SJCRH30 (cell line): ENCODE measurements at places on chromosomes 11 and 22.
A peak's percentile ranks its signal among the peaks of the same experiment; 100 is the strongest.

- DNase-seq: no peak
- H3K4me1 ChIP-seq: peaks cover 10% of the 10 kb centered on the region
- H3K36me3 ChIP-seq: no peaks in the 10 kb centered on the region
- H3K27ac ChIP-seq: no peak overlapping the region
Observed at GRCh38 chr11:107566569-107566968, 1.0 kb upstream of the ALKBH8 start.

GRCh38 chr11:98423933-98424332 lies 596.8 kb upstream of the CNTN5 start:
- H3K36me3 ChIP-seq: no peaks in the 10 kb centered on the region
- DNase-seq: peak; percentile 0
- no peak overlapping the region for H3K27ac ChIP-seq
- no peak overlapping the region for H3K4me3 ChIP-seq
- no peaks in the 10 kb centered on the region for H3K27me3 ChIP-seq
- H3K4me1 ChIP-seq: no peaks in the 10 kb centered on the region

- H3K27ac ChIP-seq: no peak overlapping the region
- no peaks in the 10 kb centered on the region for H3K27me3 ChIP-seq
- no peak overlapping the region for H3K4me3 ChIP-seq
- no peak for DNase-seq
- H3K4me1 ChIP-seq: peaks cover 6% of the 10 kb centered on the region; the same call in 1 of the 2 replicates
Observed at GRCh38 chr11:47163193-47163592, 13.5 kb downstream of the ARFGAP2 start.

DNA sequence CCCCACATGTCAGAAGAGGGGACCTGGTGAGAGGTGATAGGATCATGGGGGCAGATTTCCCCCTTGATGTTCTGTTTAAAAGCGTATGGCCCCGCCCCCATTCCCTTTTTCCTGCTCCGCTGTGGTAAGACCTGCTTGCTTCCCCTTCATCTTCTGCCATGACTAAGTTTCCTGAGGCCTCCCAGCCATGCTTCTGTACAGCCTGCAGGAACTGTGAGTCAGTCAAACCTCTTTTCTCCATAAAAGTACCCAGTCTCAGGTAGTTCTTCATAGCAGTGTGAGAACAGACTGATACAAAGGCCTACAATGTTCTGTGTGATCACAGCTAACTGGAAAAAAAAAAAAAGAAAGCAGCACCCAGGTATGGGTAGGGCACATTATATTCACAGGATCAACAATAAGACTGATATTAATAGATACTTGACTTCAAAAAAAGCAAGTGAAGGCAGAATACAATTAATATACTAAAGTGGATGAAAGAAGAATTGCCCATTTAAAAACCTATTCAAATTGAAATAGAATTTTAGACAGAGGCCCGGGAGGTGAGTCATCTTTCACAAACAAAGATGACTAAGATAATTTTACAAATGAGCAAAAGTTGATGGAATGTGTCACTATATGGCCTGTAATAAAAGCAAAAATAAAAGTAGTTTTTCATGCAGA lies 1.7 kb upstream of the OR52K1 start:
- no peaks in the 10 kb centered on the region for H3K4me1 ChIP-seq
- H3K36me3 ChIP-seq: no peaks in the 10 kb centered on the region
- no peak overlapping the region for H3K4me3 ChIP-seq
- no peak for DNase-seq
- H3K27ac ChIP-seq: no peak overlapping the region
- H3K27me3 ChIP-seq: no peaks in the 10 kb centered on the region

DNA sequence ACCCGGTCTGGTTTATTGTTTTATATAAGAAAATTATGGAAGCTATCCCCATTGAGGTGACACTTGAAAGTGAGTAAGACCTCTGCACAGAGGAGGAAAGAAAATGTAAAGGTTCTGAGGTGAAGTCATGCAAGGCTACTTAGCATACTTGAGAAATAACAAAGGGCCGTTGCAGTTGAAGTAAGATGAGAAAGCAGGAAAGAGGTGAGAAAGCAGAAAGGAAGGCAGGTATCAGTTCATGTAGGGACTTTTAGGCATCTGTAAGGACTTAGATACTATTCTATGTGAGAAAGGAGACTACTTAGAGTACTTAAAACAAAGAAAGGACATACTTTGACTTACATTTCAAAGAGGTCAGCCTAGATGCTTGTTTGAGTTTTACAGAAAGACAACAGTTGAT lies 84.7 kb downstream of the CASP12 start:
- no peak overlapping the region for H3K4me3 ChIP-seq
- H3K4me1 ChIP-seq: no peaks in the 10 kb centered on the region
- no peak overlapping the region for H3K27ac ChIP-seq
- H3K27me3 ChIP-seq: no peaks in the 10 kb centered on the region
- DNase-seq: no peak

- DNase-seq: no peak
- no peaks in the 10 kb centered on the region for H3K27me3 ChIP-seq
- no peaks in the 10 kb centered on the region for H3K36me3 ChIP-seq
Observed at GRCh38 chr22:27274770-27275449, 526.6 kb downstream of the MN1 start.

DNA sequence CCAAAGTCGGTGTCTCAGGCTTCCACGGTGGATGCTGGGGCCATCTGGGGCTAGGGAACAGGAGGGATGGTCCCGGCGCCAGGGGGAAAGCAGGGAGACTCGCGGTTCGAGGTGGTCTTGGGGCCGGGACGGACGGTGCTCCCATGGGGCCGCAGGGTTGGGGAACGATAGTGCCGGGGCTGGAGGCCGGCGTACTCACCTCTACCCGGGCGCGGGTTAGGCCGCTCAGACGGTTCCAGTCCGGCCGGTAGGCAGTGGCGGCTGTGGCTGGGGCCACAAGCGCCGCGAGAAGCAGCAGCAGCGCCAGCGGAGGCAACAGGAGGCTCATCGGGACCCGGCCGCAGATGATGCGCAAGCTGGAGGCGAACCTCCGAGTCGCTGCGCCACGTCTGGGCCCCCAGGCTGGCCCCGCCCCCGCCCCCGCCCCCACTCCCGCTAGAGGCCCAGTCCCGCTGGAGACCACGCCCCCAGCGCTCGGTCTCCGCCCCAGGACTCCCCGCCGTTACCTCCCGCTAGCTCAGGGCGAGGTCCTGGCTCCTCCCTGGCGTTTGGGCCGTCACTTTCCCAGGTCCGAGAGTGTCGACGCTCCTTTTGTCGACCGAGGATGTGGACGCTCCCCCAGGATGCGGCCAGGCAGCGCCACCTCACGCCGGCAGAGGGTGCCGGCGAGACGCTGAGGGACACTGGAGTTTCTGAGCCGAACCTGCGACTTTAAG lies at the start of gene SELENOM:
Gene SELENOM (minus strand): TSS at position 391 of the 716 bp plus-strand sequence. CDS start 63 bp downstream, at position 328.
- DNase-seq: peak; percentile 73
- H3K4me3 ChIP-seq: peak within 1 kb of the TSS; percentile 25
- no peaks in the 10 kb centered on the region for H3K36me3 ChIP-seq
- H3K27ac ChIP-seq: no peak within 1 kb of the TSS
- H3K27me3 ChIP-seq: no peaks in the 10 kb centered on the region

DNA sequence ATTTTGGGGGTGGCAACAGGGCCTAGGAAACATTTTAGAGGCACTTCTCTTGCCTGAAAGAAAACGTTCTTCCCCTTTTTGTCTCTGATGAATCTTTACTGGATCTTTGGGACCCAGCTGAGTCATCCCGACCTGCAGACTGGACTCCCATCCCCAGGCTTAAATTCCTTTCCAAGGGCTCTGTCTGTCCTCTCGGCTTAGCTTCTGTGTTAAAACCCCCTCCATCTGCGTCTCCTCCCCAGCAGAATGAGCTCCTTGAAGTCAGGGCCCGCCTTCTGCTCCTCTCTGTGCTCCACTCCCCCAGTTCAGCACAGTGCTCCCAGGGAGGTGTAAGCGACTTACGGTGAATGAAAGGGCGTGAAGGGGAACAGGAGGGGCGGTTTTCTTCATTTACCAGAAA lies 895 bp upstream of the DAGLA start:
- H3K27ac ChIP-seq: no peak overlapping the region
- DNase-seq: no peak

- peak; percentile 32 for DNase-seq
- no peak overlapping the region for H3K4me3 ChIP-seq
- H3K36me3 ChIP-seq: no peaks in the 10 kb centered on the region
- H3K27me3 ChIP-seq: no peaks in the 10 kb centered on the region
- H3K27ac ChIP-seq: no peak overlapping the region
Observed at GRCh38 chr11:61141601-61142028, 19.6 kb downstream of the VPS37C start.

DNA sequence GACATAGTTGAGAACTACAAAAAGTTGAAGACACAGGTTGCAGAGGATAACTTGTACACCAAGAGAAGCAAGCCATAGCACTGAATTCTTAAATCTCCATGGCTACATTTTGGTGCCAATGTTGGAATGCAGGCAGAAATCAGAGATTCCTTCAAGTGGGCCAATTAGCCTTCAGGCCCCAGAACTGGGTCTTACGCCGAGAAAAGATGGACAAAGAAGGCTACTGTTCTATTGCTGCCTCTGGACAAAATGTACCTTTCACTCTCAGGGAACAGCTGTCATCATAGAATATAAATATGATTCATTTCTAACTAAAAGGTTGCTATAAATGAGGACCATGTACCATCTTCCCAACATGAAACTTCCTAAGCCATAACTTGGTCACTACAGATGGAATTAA lies 13.7 kb downstream of the TMEM216 start:
- H3K27me3 ChIP-seq: no peaks in the 10 kb centered on the region
- DNase-seq: no peak
- peaks cover 82% of the 10 kb centered on the region for H3K36me3 ChIP-seq
- H3K4me1 ChIP-seq: no peaks in the 10 kb centered on the region

GRCh38 chr11:103537904-103538502 lies 428.8 kb downstream of the DYNC2H1 start:
- no peak overlapping the region for H3K27ac ChIP-seq
- DNase-seq: peak; percentile 36
- H3K36me3 ChIP-seq: no peaks in the 10 kb centered on the region
- peaks cover 2% of the 10 kb centered on the region for H3K4me1 ChIP-seq

- H3K4me1 ChIP-seq: no peaks in the 10 kb centered on the region
- no peak overlapping the region for H3K27ac ChIP-seq
- no peaks in the 10 kb centered on the region for H3K36me3 ChIP-seq
- no peak overlapping the region for H3K4me3 ChIP-seq
Observed at GRCh38 chr11:115505175-115505574, 960 bp upstream of the CADM1 start.

DNA sequence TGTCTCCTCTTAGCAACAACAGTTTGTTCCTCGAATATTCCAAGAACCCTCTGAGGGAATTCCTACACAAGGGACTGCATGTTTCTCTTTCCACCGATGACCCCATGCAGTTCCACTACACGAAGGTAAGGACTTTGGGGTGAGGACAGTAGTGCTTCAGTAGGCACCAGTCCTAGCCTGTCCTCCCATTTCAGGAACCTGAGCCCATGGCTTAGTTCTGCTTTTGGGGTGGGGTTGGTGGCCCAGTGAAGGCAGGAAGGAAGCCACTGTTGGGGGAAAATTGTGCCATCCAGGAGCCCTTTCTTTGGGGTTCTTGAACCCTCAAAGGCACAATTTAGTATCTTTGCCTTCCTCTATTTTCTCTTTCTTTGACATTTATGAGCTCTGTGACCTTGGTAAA lies 38.2 kb downstream of the RNF141 start:
- peaks cover 37% of the 10 kb centered on the region for H3K36me3 ChIP-seq
- no peak overlapping the region for H3K27ac ChIP-seq
- H3K4me1 ChIP-seq: no peaks in the 10 kb centered on the region
- no peaks in the 10 kb centered on the region for H3K27me3 ChIP-seq
- no peak for DNase-seq

- H3K36me3 ChIP-seq: no peaks in the 10 kb centered on the region
- no peak overlapping the region for H3K27ac ChIP-seq
Observed at GRCh38 chr22:39665229-39665628, 94.7 kb downstream of the CACNA1I start.

- no peak overlapping the region for H3K27ac ChIP-seq
- H3K36me3 ChIP-seq: no peaks in the 10 kb centered on the region
- H3K27me3 ChIP-seq: no peaks in the 10 kb centered on the region
- no peak for DNase-seq
- no peaks in the 10 kb centered on the region for H3K4me1 ChIP-seq
Observed at GRCh38 chr11:102990145-102990544, 34.6 kb upstream of the MMP13 start.
